ENCODE measurements at places on chromosomes 16 and 17. TPM values are rescaled to one million over a fixed set of nuclear protein-coding genes. Genes with fewer than 3 reads are reported as not detected.

MC1R gene
- 5.2 TPM for total RNA-seq

CYB5B gene
- 211 TPM for total RNA-seq

RNF157 gene
- 6.0 TPM for total RNA-seq

TSPAN10 gene
- 5.5 TPM for total RNA-seq

KRT28 gene
- not detected for total RNA-seq

SEPHS2 gene
- total RNA-seq = 51.1 TPM

ATP2C2 gene
- total RNA-seq = 0.10 TPM

WNT9B gene
- total RNA-seq = not detected
